ENCODE measurements at places on chromosomes 1 and 21. TPM values are rescaled to one million over a fixed set of nuclear protein-coding genes. Genes with fewer than 3 reads are reported as not detected.

Gene LCE1F
- total RNA-seq, result not detected

Gene RIT1
- total RNA-seq, result 26.2 TPM

Gene SLFNL1
- total RNA-seq, result 0.30 TPM

Gene WASF2
- total RNA-seq, result 59.3 TPM

Gene EFNA1
- 30.2 TPM for total RNA-seq

All from cardiac septum (tissue), 1 donor.